ENCODE measurements at places on chromosomes 12 and 14.

GRCh38 chr14:72178517-72178916, 246.3 kb downstream of the RGS6 start:
- no peak for DNase-seq

- DNase-seq = no peak
Observed at GRCh38 chr12:58104351-58104755, 163.0 kb downstream of the ATP23 start.

DNA sequence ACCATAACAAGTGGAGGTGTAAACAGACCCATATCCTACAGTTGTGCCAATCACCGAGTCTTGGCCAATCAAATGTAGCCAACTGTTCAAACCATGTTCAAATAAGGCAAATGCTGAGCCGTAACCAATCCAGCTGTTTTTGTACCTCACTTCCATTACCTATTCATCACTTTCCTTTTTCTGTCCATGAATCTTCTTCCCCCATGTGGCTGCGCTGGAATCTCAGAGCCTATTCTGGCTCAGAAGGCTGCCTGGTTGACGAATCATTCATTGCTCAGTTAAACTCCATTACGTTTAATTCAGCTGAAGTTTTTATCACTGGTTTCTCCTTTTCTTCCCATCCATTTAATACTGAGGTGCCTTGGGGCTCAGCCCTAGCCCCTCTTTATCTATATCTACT, 71.1 kb downstream of the TBC1D30 start:
- no peak for DNase-seq

- no peak for DNase-seq
Observed at GRCh38 chr12:44542716-44543115, 333.4 kb downstream of the NELL2 start.

DNA sequence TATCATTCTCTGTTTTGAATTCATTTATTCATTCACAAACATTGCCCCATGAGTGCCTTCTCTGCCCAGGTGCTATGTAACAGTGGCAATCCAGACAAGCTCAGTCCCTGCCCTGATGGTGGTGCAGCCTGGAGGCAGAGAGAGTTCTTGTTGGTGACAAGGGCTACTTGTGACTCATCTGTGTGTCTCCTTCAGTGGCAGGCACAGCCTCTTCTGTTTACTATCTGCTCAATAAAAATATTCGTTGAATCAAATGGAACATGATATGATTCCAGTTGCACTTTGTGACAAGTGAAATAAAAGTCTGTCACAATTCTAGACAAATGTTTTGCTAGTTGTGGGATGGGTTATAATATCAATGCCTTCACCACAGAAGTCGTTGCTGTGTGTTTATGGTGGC, 20.6 kb upstream of the CPM start:
- no peak for DNase-seq

DNA sequence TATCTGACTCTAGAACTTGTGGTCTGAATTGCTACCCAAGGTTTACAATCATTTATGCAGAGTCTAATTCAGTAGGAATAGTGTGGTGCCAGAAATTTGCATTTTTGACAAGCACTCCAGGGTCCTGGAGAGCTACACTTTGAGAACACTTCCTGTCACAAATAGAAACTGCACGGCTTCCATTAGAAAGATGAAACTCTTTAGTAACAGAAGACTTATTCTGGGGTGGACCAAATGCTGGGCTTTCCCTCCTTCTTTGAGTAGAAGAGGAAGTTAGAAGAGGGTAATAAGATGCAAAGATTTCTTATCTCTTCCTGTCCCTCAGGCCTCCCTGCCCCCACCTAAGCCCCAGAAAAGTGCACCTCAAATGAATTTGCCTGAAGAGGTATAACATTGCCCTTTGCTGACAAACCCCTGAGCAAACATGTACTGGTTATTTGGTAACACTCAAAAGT, 28.4 kb downstream of the DGLUCY start:
- no peak for DNase-seq

DNA sequence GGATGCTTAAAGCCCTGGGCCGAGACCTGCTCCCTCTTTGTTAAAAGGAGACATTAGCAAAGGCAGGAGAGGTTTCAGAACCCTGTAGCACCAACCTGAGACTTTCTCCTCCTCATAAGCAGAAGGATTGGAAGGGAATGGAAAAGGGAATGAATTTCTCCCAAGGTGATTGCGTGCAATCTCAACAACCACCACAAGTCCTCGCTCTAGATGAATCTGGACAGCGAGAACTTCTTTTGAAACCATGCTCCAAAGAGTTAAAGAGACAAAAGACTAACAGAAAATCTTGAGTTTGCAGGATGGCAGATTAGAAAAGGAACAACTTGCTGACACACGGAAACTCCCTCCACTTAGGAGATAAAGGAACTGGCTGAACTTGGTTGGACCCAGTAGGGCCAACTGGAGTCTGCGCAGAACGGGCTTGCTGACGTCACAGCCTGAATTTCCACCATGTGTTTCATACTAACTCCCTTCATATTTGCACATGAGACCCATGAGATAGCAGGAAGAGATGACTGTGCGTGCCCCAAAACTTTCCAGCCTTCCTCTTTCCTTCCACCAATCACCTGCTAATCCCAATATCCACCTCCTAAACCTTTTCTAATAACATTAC, 137.0 kb downstream of the PTPN11 start:
- DNase-seq = no peak

DNA sequence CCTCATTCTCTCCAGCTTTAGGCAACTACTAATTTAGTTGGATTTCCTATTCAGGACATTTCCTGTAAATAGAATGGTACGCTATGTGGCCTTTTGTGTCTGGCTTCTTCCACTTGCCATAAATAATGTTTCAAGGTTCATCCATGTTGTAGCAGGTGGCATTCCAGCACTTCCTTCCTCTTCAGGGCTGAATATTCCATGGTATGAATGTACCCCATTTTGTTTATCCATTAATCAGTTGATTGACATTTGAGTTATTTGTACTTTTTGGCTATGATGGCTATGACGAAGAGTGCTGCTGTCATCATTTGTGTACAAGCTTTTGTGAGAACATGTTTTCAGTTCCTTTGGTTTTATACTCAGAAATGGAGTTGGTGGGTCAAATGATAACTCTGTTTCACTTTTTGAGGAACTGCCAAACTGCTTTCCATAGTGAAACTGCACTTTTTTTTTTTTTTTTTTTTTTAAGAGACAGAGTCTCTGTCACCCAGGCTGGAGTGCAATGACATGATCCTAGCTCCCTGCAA, 6.5 kb upstream of the CDK2AP1 start:
- no peak for DNase-seq

GRCh38 chr14:30915596-30915995, 41.2 kb downstream of the COCH start:
- no peak for DNase-seq

- DNase-seq = no peak
Observed at GRCh38 chr14:77554207-77554606, 55.6 kb upstream of the ISM2 start.

DNA sequence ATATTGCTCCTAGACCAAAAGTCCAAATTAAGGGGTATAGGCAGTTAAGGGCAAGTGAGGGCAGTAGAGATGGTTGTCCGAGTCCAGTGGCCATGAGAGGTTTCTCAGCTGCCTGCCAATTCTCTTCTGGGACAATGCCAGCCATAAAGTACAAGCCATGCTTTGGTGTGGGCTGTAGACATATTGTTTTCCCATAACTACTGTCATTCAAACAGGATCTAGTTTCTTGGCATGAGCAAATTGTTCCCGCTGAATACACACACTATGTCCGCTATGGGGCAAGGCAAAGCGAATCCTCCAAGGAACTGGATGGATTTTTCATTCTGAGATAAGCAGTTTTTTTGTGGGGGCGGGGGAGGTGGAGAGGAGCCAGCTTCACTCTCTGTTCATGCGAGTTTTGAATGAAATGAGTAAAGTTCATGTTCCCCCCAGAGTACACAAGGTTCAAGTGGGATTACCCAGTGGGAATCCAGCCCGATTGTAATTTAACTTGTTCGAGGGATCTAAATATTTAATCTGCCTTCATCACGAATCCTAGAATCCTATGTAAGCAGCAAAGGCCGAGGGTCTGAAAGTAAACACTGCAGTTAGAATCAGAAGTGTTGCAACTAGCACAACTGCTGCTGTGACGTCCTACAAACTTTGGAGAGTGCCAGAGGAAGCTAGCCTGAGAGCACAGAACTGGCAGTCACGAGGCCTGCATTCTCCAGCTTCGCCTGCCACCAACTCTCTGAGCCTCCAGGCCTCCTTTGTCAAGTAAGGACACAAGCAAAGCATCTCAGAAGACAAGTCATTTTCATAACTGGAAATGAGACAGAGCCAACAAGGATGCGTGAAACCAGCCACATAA, 137.0 kb downstream of the CRADD start:
- peak; percentile 67 for DNase-seq

DNA sequence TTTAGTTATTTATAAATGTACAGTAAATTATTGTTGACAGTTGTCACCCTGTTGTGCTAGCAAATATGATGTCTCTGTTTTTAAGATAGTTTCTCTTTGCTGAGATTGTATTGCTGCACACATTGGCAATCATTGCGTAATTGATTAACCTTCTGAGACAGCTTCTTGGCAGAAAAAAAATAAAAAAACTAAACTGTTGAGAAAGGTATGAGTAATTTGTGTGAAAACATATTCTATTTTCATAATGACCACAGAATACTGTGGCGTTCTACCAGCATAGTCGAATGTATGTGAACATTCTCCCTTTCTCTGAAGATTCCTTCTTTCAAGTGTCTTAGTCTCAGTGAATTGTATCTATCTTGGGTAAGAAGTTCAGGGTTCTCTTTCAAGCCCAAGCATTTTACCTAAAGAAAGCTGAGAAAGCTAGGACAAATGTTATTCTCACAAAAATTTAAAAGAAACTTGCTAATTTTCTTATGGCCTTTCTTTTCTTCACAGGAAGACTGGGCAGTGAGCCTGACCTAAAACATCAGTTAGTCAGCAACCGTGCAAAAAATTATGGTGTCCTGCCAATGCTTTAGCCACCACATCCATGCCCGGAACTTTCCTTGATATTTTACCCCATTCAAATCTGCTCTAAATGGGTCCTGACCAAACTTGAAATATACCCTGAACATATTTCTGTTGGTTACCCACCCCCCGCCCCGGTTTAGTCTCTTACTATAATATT, 69.0 kb upstream of the REP15 start:
- DNase-seq = no peak

DNA sequence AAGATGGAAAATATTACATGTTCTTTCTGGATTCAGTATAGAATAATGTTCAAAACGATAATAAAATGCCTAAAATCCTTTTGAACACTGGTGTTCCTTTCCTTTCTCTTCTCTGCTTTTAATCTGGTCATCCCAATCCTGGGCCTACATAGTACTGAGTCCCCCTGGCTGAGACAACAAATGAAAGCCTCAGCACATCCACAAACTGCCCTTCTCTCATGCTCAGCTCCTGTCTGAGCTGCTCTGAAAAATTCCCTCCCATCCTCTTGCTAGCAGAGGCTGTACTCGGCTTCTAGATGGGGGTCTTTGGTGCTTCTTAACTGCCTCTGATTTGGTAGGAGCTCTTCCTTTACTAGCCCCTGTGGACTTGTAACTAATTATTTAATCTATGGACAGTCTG, 232.3 kb downstream of the MED13L start:
- no peak for DNase-seq

DNA sequence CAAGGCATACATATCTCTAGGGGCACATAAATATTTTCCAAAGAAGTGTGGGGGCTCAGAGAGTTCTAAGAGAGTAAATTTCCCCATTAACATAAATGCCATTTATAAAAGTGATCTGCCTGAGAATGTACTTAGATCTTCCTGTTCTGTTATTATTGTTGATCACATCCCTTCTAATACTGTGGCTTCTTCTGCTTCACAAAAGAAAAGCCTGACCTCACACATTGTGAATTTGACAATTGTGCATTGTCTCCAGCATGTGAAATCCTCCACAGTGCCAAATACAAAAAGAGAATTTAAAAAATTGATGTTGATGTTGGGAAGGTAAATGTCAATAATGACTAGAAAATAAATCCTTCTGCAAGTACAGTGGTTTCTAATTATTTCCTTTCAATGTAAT, 330.5 kb upstream of the LRIG3 start:
- no peak for DNase-seq

GRCh38 chr12:132403636-132404434, 74.4 kb upstream of the GALNT9 start:
- no peak for DNase-seq

GRCh38 chr14:41374092-41374491, 232.6 kb upstream of the LRFN5 start:
- no peak for DNase-seq

DNA sequence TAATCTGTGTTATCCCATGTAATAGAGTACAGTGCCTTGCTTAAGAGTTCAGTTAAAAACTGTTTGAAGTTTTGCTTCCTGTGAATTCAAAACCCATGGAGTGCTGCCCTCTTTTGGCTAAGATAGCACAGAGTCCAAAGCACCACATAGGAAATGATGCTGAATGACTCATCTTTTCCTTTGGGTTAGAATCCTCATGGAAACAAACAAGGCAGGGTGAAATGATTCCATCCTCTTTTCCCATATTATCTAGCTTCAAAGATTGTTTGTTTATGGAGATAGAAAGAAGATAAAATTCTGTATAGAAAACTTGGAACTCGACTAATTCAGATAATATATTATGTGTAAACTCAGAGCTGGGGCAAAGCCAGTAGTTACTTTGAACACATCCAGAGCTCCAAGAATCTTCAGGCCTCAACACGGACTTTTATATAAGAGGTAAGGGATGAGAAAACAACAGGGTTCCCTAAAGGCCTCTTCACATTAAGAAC, 87.4 kb downstream of the OTOGL start:
- no peak for DNase-seq

GRCh38 chr12:115960868-115961802, 316.4 kb downstream of the MED13L start:
- DNase-seq = no peak

DNA sequence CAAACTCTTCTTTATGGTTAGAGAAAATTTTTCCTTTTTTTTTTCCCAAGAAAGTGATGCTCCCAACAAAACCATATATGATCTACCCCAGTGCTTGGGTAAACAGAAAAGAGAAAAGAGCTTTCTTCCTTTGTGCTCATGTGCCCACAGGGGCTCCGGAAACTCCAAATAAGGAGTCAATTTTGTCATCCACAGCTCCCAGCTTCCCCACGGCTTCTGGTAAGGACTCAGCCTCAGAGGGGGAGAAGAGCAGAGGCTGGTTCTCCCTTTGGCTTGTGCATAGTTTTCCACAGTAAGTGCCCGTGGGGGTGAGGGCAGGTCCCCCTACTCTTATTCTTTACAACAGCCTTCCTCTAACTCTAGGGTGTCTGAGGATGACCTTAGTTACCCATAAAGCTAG, 13.3 kb upstream of the RGS6 start:
- no peak for DNase-seq

GRCh38 chr12:64400041-64400440, 4.2 kb upstream of the XPOT start:
- peak; percentile 72 for DNase-seq

Measured in dorsolateral prefrontal cortex (tissue), 122 donors.